ENCODE measurements at places on chromosomes 7 and 10.

- DNase-seq = no peak
These were observed 16.4 kb upstream of the FOXK1 start for GRCh38 chr7:4665661-4666060.

GRCh38 chr10:20858292-20859124 is 38.6 kb downstream of the NEBL start:
- no peak for DNase-seq

DNA sequence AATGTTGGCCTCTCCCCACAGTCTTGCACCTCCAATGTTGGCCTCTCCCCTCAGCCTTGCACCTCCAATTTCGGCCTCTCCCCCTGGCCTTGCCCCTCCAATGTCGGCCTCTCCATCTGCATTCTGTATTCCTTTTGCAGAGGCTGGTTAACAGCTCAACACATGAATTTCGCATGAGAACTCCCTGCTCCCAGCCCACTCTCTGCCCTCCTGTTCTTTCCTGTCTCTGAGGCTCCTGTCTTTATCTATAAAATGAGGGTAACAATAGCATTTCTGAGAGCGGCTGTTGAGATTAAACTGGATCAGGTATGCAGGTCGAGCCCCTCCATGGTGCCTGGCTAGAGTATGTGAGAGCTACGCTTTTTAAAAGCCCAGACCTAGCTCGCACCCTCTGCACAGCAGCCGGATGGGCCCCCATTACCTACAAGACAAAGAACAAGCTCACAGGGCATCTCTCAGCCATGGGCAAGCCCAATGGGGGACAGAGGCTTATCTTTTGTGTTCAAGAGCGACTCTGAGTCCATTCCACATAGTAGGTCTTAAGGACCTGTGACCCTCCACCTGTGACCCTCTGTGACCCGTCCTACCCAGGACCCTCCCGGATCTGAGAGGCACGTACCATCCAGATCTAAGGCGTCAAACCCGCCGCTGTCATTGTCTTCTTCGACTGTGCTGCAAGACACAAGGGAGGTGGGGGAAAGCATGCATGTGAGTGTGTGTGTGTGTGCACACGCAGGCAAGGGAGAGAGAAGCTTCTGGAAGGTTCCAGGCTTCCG is 82.2 kb upstream of the GNA12 start:
- DNase-seq = no peak

GRCh38 chr7:80720146-80720545 is 81.7 kb downstream of the CD36 start:
- DNase-seq = no peak

DNA sequence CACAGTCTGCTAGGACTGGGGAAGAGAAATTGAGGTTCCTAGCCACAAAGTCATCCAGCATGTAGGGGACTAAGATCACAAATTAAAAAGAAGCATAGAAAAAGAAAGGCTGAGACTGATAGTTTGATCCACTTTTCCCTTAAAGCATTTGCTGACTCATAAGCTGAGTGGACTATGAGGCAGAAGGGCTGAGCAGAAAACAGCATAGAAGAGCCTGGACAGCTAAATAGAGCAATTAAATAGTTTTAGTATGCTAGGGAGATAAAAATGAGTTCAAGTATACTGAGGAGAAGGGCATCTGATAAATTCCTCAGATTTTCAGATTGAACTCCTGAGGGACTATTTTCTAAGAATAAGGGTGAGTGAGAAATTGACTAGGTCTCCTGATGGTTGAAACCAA is 155.9 kb upstream of the EGR2 start:
- DNase-seq = no peak

- no peak for DNase-seq
These were observed 30.2 kb downstream of the SLC39A12 start for GRCh38 chr10:17981766-17982380.

DNA sequence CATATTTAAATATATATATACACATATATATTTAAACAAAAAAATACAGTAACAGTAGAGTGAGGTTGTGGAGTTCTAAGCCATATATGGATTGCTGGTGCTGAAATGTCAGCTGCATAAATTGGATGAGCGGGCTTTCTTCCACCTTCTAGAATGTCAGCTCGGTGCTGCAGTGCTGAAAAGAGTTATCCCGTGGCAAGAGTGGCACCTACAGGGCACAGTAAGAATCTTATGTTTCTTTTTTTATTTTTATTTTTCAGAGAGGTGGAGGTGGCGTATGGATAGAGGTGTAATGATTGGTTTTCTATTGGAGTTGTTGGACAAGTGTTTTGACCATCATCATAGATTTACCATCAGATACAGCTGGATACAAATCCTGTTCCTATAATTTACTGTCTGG is 86.2 kb upstream of the DYNC1I1 start:
- DNase-seq = peak; percentile 19

- DNase-seq = peak; percentile 61
These were observed 91.6 kb downstream of the C10orf105 start for GRCh38 chr10:71627956-71628355.

DNA sequence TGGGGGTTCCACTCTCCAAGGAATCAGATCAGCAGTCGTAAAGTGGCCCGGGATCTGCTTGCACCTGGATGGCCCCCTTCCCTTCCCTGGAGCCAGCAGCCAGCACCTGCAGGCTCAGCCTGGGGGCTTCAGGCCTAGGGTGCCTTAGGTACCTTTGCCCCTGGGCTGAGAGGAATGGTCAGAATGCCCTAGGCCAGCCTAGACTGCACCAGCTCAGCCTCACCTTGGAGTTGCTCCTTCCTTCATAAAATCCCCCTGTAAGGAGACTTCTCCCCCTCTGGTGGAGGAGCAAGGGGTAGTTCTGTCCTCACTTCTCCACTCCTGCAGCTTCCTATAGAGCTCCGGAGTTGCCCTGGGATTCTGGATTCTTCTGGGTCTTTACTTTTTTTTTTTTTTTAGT is 32.4 kb upstream of the LBX1 start:
- no peak for DNase-seq

DNA sequence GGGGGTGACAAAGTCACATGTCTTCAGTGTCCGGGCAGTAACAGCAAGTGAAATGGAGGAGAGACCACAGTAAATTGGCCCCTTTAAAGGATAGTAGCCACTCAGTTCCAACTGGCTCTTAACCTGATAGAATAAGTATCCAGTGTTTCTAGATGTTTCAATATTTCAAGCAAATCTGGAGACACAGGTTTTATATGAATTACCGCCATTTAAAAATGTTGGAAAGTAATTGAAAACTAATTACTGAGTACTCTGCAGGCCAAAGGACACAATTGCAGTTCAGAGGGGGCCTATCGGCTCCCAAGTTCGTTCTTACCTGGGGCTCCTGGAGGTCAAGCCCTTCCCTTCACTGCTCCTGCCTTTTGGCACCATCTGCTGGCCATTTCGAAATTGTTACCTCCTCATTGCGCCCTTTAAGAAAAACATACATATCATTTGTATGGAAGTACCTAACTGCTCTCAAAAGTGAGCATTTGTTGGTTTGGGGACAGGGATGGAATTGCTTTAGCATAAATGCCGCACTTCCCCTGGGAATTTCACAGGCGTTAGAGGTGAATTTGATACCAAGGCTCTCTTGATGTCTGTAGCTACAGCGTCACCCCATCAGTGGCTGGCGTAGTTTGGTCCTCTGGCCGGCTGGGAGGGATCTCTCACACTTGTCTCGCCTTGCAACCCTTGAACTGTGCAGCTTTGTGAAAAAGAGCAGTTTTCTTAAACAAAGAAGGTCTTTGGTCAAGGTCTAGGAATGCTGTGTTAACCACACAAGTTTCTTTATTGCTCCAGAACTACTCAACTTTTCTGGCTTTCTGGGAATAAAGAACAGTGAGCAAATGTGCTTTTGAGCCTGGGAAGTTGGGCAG is 220.0 kb downstream of the ARHGAP21 start:
- DNase-seq = no peak

DNA sequence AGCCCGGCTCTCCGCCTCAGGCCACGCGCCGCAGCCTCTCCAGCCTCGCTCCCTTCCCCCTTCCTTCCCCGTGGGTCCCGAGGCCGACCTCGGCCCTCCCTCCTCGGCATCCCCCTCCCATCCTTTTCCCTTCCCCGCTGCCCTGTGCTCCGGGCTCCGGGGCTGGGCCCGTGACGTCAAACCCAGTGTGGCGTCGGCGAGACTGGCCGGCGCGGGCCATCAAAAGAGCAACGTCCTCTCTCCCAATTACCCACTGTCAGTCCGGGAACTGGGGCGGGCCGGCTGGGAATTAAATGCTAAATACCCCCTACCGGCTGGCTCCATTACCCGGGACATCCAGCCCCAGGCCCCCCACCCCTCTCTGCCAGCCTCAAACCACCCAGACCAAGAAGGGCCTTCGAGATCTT is 2.6 kb upstream of the GATA3 start:
- DNase-seq = no peak

DNA sequence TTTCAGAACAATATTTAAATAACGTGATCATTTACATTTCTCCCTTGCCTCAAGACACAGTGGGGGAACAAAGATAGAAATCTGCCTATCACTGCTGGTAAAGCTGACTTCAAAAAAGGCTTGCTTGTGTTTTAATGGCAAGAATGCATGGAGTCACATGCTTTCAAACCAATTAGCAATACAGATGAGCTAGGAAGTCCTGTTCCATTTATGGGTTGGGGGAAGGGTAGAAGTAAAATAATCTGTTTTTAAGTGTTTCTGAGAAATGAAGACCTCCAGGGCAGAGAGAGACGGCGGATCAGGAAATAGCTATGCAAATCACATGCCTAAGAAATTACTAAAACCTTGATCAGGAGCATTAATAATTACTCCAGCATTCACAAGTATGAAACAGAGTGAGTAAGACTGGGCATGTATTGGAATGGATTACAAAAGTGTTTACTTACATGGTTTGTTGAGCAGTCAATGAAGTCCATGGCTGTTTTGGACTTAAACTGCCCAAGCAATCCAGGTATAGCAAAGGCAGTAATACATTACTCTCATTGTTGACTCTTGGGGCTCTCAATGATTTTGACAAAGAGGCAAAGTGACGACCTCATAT is 142.0 kb downstream of the ARID5B start:
- no peak for DNase-seq

- no peak for DNase-seq
These were observed 249.8 kb downstream of the PTEN start for GRCh38 chr10:88113232-88113631.

DNA sequence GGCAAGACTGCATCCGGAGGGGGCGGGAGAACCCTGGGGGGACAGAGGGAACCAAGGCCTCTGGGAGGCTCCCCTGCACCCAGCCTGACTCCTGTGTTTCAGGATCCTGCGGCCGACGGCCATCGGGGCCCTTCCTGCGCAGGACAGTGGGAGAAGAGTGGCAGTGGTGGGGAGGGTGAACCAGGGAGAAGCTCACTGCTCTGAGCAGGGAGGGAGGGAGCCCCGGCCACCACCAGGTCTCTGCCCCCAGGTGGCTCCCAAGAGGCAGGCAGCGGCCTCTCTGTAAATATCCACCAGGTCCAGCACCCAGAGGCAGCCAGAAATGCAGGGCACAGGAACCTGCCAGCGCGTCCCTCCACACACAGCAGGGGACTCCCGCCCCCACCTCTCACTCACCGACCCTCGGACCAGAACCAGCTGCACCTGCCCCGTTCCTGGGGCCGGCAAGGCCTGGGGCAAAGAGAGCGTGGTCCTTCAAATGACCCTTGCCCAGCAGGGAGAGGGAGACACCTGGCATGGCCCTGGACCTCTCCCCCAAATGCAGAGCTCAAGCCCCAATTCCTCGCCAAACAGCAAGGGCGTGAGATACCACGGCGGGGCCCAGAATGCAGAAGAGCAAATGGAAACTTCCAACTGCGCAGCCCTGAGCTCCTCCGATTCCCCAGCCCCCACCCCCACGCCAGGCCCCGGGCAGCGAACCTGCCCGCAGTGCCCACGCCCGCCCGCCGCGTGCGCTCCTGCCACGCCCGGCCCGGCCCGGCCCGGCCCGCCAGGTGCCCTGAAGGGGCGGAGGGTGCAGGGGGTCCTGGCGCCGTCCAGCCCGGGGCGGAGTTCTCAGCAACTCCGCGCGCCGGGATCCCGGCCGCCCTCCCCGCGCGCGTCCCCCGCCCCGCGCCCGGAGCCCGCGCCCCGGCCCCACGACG is 805 bp downstream of the RASGEF1A start:
- DNase-seq = no peak

GRCh38 chr7:138205614-138206150 is 129.4 kb downstream of the AKR1D1 start:
- no peak for DNase-seq

GRCh38 chr10:133224756-133225372 is 5.2 kb upstream of the UTF1 start:
- no peak for DNase-seq

- no peak for DNase-seq
These were observed 64.6 kb downstream of the MKI67 start for GRCh38 chr10:128061306-128062300.

DNA sequence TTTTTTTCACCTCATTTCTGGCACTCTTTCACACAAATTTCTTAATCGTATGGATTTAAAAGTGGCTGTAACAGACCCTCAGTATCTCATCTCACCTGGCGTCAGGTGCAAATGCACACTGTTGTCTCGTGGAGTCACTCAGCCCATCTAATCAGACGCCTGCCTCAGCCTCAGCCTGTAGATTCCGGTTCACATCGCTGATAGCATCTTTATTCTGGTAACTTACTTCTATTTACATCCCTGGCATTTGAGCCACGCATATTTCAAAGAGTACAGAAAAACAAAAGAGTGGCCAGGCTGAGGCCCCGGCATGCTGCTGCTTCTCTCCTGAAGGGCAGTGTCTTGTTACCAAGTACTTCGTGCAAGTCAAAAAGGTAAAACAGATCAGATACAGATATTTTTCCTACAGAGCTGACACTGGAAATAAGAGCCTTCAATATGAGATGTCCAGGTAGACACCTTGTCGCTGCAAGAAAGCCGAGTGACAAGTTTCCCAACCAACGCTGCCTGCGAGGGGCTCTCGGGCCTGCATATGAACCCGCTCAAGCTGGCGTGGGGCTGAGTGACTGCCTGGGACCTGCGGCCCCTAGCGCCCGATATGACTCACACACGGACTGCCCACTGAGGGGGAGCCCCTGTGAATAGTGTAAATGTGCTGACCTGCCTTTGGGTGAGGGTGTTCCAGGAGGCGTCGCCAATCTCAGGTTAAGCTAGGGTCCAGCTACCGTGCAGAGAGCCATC is 4.3 kb downstream of the VIPR2 start:
- DNase-seq = no peak

DNA sequence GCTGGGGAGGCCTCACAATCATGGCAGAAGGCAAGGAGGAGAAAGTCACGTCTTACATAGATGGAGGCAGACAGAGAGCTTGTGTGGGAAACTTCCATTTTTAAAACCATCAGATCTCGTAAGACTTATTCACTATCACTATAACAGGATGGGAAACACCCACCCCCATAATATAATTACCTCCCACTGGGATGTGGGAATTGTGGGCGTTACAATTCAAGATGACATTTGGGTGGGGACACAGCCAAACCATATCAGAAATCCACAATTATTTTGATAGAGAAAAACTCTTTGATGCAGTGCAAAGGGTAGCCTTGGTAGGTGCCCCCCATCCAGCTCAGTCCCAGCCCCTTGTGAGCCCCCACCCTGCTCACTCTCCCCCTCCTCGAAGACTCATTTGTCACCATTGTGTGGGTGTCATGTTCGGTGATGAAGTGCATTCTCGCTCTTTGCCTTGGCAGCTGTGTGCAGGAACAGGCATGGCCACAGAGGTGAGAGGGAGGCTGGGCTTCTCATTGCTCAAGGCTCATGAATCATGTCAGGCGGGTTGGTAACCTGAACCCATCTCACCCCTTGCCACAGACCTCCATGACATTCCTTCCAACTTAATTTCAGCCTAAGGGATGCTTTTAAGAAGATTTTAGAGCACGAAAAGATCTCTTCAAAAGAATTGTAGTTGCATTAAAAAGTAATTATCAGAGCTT is 75.9 kb downstream of the BUB3 start:
- DNase-seq = no peak

GRCh38 chr7:32871624-32872371 is 19.8 kb downstream of the KBTBD2 start:
- no peak for DNase-seq

- peak; percentile 50 for DNase-seq
These were observed 28.6 kb downstream of the MTURN start for GRCh38 chr7:30163231-30163894.
